ENCODE measurements at places on chromosomes 13 and 19.

- DNase-seq, result no peak
Observed at GRCh38 chr19:17304386-17305215, 1.1 kb upstream of the MRPL34 start.

DNA sequence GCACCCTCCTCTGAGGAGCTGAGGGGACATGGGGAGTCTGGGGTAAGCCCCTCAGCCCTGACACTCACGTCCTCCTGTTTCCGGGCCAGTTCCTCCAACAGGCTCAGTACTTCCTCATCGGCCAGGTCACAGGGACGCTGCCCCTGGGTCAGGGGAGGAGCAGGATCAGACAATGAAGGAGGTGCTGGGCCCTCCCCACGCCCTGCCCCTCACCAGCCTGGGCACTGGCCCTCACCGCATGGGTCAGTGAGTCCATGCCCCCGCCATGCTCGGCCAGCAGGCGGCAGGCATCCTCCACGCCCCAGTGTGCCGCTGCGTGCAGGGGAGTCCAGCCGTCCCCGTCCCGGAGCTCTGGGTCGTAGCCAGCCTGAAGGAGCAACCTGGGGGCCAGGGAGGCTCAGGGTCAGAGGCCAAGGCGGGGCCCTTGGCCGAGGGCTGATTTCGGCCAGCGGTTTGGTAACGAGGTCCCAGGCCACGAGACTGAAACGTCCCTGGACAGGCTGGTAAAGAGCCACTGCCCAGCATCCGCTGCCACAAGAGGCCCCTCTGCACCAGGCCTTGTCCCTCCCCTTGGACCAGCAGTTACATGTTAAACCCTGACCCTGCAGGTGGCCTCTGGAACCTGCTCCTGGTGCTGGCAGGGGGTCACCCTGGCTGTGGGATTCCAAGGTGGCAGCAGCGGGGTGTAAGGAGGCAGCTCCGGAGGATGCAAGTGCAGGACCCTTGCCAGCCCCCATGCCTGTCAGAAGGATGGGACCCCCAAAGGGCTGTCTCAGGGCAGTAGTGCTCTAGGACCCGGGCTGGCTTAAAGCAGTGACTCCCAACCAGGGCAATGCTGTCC, 18.5 kb downstream of the PPP1R12C start:
- DNase-seq, result no peak

GRCh38 chr13:88097541-88097940, 426.4 kb downstream of the SLITRK5 start:
- no peak for DNase-seq

DNA sequence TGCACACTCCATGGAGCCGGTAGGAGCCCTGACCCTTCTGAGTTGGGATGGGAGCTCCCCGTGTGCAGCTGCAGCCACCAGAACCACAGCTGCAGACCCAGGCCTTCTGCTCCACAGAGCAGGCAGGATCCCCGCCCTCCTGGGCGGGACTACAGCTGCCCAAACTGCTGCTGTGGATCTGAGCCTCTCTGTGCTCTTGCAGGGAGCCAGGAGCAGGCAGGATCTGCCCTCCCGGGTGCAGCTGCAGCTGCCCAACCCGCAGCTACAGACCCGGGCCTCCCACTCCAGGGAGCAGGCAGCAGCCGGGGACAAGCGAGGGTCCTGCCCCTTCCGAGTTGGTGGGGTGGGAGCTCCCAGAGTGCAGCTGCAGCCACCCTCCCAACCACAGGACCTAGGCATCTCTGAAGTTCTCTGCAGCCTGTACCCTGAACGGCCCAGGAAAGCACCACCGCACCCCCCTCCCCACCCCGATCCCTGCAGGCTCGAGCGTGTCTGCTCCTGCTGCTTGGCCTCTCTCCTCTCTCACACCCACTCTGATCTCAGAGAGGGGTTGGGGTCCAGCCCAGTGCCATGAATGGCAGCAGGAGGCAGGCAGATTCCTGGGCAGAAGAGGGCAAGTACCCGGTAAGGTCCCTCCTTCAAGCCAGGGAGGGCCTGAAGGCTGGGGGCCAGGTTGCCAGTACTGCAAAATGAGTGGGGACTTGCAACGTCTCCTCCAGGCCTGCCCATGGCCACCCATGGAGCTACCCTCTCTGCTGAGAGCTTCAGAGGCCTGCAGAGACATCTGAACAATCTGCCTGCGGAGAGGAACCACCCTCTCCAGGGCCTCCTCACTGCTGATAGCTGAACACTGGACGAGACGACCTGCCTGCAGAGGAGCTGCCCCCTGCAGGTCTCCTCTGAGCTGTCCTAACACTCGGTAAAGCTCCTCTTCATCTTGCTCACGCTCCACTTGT, 16.4 kb upstream of the EMP3 start:
- DNase-seq, result no peak

GRCh38 chr19:4768934-4769777, 22.4 kb upstream of the FEM1A start:
- DNase-seq, result peak; percentile 95

GRCh38 chr13:94246495-94246894, 233.0 kb downstream of the DCT start:
- no peak for DNase-seq

DNA sequence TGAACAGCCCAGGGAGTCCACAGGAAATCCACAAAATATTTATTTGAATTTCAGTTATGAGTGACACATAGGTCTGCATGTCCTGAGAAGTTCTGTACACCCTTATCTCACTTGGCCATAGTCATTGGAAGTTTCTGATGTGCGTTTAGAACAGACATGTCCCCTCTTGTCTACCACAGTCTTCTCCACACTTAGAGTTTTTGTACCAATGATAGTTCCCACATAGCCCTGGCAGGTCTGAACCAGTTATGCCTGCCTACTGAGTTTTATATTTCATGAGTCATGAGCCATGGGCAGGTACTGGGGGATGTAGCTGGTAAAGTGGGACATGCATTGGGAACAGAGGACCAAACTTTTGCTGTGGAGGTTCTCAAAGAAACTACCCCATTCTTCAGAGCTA, 11.3 kb downstream of the ZNF132 start:
- no peak for DNase-seq

- DNase-seq, result no peak
Observed at GRCh38 chr19:36417752-36418286, 625 bp downstream of the ZFP82 start.

GRCh38 chr13:110520431-110521295, 40.9 kb downstream of the RAB20 start:
- DNase-seq, result no peak

- no peak for DNase-seq
Observed at GRCh38 chr19:2811221-2811722, 8.4 kb upstream of the ZNF554 start.

GRCh38 chr19:6963937-6964336, 57.3 kb downstream of the MBD3L2B start:
- DNase-seq, result no peak

DNA sequence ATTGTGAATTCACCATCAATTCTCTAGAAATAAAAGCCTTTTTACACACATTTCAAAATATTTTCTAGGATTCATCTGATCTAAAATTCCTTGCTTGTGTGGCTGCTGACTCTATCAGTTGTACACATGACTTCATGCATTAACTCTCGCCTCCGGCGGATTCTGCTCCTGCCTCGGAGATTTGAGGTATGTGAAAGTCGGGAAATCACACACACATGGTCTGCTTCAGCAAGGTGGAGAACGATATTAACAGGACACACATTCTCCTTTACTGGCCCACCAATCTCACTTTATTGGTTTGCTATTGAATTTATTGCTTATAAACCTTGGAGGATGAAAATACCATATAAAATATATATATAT, 855.7 kb downstream of the SLITRK5 start:
- no peak for DNase-seq

DNA sequence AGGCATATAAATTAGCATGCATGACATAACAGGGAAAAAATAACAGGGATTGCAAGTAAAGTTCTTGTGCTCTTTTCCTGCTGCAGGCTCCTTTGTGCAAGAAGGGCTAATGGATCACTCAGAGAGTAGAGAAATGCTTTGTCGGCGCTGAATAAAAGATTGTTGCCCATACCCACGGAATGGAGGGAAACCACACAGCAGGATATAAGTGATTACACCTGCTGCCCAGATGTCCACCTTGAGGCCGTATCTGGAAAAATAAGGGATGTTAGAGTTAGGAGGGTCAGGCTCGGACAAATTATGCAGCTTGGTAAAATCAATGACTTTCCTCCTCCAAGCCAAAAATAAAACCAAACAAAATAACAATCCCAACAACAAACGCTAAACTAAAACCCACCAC, 322.3 kb downstream of the DCLK1 start:
- DNase-seq, result no peak

DNA sequence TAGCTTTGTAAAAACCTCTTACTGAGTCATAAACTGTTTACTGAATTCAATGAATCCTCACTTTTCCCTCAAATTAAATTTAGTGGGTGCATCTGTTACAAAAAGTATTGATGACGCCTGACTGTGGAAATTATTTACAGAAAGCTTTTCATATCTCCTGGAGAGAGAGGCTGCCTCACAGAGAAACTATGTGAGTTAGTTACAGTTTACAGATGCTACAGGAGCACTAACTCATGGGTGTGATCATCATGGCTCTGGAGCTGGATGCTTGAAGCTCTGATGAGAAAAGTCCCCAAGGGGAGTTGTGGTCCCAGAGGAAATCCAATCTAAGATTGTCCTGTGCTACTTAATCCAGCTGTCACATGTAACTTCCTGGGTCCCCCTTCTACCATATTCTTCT, 590.8 kb downstream of the LMO7 start:
- no peak for DNase-seq

DNA sequence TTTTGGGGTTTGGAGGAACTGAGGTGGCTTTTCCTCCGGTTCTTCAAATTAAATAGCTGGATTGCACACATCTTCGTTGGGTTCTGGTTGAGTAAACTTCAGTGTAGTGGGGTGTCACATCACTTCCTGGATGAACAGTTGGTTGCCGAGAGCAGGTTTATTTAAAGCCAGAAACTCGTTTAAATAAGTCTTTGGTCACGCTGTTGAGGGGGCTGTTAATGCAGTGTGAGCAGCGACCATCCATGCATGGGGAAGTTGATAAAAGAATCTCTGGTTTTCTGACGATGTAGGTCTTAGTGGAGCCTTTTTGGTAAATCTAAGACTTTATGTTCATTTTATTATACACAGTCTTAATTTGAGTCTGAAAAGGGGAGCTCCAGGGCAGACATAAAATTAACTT, 351.2 kb upstream of the ARGLU1 start:
- no peak for DNase-seq

DNA sequence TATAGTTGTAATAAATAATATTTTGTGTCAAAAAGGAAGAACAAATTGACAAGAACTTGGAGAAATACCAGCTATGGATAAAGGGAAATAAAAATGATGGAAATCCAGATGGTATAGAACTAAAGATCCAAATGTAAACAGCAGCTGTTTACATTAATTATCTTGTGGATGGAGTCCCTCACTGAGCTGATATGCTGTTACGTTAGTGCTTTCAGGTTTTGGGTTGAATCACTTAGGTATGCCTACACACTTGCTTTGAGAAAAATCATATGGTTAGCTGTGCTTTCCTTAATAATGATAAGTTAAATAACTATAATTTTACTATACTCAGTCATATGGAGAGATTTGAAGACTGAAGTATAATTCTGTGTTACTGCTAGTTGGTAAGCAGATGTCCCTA, 27.7 kb downstream of the WASF3 start:
- no peak for DNase-seq

DNA sequence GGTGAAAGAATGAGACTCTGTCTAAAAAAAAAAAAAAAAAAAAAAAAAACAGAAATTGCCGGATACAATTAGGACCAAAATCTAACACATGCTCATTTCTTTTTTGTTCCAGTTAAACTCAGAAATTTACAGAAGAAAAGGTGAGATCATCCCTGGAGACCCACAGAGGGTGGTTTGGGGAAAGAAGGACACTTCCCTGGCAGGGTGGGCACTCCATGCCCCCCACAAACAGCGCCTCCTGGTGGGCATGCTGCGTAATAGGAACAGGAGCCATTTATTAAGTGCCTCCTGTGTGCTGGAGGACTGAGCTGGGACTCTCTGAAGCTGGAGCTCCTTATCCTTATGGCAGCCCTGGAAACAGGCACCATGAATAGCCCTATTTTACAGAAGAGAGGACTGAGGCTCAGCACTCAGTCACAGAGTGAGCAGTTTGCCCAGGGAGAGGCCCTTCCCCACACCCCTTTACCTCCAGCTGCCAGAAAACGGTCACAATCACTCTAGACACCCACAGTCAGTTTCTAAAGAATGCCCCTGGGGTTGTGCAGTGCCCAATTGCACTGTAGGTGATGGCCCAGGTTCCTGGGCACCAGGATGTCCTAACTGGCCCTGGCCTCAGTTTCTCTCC, 10.1 kb downstream of the C19orf38 start:
- DNase-seq, result no peak

DNA sequence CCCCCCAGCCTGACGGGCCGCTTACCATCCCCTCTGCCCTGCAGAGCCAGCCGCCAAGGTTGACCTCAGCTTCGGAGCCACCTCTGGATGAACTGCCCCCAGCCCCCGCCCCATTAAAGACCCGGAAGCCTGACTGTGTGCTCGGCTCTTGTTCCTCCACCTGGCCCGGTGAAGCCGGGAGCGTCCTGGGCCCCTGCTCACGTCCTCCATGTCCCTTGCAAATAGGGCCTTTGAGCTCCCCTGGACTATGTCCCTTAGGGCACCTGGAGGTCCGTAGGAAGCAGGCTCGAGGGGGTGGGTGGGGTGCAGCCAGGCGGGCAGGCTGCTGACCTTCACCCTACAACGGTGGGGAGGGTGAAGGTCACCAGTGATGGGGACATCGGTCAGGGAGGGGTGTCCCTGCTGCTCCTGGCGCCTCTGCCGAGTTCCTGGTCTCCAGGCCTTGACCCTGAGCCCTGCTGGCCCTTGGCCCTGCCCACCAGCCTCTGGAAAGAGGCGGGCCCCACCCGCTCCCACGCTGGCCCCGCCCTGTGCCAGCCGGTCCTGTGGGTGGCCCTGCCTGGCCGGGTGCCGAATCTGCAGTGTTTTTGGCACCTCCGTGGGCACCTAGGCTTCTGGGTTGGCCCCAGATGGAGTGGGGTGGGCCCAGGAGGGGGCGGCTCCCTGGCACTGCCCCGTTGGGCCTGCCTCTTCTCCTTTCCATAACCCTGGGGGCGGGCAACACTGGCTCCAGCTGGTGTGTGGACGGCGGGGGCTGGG, 3.3 kb downstream of the ATP5F1D start:
- DNase-seq, result no peak

DNA sequence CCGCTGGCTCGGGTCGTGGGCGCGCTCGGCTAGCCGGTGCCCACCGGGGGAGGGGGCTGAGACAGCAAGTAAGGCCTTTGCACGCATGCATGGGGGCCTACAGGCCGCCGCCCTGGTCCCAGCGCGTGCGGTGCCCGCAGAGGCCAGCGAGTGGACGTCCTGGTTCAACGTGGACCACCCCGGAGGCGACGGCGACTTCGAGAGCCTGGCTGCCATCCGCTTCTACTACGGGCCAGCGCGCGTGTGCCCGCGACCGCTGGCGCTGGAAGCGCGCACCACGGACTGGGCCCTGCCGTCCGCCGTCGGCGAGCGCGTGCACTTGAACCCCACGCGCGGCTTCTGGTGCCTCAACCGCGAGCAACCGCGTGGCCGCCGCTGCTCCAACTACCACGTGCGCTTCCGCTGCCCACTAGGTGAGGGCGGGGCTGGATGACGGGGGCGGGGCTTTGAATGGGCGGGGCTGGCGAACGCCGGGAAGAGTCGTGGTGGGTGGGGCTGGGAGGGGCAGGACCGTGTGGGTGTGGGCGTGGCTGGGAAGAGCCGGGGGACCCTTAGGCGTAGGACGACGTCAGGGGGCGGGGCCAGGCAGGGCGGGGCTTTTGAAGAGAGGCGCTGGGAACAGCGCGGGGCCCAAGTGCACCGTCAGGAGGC, 2.1 kb downstream of the CILP2 start:
- no peak for DNase-seq

Measured in NCI-H2107 (cell line).